Left renal cortex interstitium (tissue), 4 donors: ENCODE measurements at places on chromosomes 1 and 21.

DNA sequence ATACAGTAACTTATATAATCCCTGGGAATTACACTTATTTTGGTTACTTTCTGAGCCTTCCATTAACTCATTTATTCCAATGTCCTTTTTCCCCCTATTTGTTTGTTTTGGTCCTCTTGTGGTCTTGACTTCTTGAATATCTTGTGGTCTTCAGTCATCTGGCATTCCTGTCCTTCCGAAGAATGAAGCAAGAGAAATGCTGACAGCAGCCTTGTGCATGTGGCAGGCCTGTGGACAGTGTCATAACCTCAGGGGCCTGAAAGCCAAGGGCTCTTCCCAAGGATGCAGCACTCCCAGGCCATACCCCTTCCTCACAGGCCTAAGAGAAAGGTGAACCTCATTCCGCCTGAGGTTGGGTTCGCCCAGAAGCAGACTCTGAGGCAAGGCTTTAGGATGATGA, 470.2 kb downstream of the DISC1 start:
- no peak for DNase-seq

- no peak for DNase-seq
Observed at GRCh38 chr1:109643385-109644230, 12.3 kb upstream of the GSTM4 start.

GRCh38 chr1:57300186-57300585, 123.7 kb downstream of the DAB1 start:
- DNase-seq = no peak

DNA sequence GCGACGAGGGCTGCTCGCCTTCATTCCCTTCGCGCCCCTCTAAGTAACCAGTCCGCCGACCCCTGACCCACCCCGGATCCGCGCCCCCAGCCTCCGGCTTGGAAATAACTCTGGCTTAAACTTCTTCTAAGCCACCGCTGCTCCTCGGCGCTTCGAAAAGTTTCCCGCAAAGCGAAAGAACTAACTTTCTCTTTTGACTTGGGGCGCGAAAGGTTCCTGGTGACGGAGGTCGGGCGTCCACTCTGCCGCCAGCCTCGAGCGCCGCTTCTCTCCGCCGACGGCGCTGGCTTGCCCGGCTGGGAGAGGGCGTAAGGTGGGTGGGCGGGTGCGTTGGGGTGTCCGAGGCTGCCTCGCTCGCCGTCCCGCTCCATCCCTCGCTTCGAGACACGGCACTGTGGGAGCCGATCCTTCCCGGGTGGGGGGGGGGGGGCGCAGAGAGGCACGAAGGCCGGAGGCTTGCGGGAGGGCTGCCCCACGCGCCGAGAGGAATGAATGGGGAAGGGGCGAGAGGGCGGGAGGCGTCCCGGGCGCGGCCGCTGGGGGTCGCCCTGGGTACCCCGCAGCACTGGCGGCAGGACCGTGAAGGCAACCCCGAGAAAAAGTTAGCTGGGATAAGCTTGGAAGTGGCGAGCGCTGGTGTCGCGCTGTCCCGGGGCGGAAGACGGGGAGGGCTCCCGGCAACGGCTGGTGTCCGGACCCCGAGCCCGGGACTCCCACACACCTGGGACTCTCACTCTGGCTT, 569 bp downstream of the ATF3 start:
- DNase-seq = no peak

DNA sequence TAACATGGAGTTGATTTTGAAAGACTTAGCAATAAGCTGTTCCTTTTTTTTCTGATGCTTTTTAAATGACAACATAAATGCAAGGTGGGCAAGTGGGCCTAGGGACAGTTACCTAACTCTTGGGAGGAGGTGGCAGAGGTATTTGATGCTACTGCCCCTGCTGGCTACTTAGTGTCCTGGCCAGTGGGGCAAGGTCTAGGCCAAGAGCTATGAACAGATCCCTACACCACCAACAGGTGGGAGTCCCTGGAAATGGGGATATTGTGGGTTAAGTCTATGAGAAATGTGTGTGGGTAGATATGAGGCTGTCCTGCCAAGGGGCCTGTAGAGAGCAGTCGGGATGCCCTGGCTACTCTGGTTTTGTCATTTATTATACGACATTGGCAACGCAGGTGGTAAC, 31.3 kb upstream of the B3GALT5 start:
- no peak for DNase-seq

- DNase-seq = no peak
Observed at GRCh38 chr1:160209321-160210046, 4.3 kb downstream of the PEA15 start.

GRCh38 chr1:62514746-62515423, 78.0 kb downstream of the USP1 start:
- peak; percentile 12 for DNase-seq

DNA sequence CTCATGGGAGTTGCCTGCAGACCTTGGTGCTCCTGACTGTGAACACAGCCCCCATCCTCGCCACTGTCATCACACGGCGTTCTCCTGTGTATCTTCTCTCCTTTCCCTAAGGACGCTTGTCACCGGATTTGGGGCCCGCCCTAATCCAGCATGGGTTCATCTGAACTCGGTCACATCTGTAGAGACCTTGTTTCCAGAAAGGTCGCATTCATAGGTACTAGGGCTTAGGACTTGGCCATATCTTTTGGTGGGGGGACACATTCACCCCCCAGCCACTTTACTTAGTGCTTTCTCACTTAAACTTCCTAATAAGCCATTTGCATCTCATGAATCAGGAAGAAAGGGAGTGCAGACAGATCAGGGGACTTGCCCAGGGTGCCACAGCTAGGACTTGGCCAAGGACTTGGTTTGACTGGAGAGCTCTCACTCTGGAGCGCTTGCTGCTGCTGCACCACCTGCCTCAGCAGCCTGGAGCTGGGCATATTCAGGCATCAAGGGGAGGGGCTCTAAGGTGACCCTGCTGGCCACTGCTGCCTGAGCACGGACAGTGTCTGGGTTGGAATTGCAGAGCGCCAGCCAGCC, 9.7 kb downstream of the NPPA start:
- DNase-seq = no peak

DNA sequence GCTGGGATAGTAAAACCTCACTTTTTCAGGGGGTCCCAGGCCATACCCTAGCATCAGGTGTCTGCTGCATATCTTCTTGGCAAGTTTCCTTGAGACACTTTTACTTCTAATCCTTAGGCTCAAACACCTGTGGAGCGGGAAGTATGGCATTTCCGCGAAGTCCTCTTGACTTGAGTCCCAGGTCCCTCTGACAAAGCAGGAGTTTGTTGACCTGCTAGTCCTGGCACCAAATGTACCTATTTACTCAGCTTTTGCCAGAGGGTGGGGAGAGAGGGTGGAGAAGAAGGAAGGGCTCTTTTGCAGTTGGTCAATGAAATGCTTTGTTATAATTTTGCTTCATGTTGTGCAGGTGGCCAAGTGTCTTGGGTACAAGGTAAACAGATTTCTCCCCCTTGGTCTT, 59.7 kb downstream of the CLIC6 start:
- no peak for DNase-seq

- DNase-seq = peak; percentile 47
Observed at GRCh38 chr1:214123061-214123784, 135.4 kb downstream of the PROX1 start.

- no peak for DNase-seq
Observed at GRCh38 chr1:197924516-197925123, 7.4 kb downstream of the LHX9 start.

GRCh38 chr1:37477198-37477931, 3.0 kb downstream of the ZC3H12A start:
- DNase-seq = no peak

DNA sequence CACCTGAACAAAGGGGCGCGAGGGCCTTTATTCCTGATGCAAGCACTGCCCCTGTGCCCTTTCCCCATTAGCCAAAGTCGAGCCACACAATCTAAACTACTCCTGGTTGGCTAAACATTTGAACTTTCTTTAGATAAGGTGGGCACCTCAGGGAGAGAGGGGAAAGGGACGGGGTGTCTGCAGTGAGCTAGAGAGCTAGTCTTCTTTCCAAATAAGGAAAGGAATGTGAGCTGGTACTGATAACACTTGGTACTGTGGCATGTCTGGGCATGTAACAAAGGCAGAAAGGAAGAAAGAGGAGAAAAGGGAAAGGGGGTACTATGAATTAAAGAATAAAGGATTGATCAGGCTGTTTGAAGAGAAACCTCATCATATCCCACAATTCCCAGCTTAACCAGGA, 62.8 kb downstream of the OVGP1 start:
- DNase-seq = no peak

GRCh38 chr1:53415432-53415831, 43.8 kb upstream of the DMRTB1 start:
- DNase-seq = no peak

DNA sequence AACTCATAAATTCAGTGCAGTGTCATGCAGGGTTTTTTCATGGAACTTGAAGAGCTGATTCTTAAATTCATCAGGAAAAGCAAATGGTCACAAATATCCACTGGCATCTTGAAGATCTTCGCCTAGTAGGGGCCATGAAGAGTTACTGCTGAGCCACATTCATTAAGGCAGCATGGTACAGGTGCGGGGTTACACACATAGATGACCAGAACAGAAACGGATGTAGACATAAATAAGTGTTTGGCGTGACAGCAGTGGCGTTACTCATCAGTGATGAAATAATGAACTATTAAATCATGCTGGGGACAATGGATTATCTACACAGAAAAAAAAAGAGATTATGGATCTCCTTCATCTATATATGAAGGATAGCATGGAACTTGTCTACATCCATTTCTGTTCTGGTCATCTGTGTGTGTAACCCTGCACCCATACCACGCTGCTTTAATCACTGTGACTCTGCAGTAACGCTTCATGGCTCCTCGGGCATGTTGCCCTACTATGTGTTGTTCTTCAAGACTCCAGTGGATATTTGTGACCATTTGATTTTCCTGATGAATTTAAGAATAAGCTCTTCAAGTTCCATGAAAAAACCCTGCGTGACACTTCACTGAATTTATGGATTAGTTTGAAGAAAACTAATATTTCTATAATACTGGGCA, 161.3 kb downstream of the GALNT2 start:
- no peak for DNase-seq

GRCh38 chr21:25489673-25490072, 117.6 kb downstream of the MRPL39 start:
- no peak for DNase-seq

- DNase-seq = no peak
Observed at GRCh38 chr21:41526478-41527087, 18.6 kb upstream of the TMPRSS2 start.

DNA sequence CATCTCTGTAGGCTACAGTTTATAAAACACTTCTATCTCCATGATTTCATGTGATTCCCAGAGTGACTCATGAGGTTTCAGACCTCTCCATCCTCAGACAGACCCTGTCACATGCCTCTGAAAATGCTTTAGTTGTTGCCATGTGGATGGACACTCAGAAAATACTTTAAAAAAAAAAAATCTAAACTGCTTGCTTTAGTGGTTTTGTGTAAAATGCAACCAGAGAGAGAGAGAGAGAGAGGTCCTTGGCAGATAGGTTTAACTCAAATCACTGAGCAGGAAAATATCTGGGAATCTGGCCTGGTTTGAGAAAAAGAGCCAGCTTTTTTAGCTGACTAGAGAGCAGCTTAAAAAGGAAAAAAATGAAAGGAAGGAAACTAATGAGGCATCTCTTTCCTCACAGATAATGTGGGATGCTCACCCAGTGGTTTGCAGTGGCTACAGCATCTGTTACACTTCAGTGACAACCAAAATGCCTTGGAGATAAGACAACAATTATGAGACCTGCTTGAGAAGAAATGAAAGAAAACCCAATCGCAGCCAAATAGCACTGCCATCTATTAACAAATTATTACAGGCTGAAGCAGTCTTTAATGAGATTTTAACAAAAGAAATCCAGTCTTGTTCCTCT, 54.6 kb upstream of the SYT14 start:
- DNase-seq = no peak

DNA sequence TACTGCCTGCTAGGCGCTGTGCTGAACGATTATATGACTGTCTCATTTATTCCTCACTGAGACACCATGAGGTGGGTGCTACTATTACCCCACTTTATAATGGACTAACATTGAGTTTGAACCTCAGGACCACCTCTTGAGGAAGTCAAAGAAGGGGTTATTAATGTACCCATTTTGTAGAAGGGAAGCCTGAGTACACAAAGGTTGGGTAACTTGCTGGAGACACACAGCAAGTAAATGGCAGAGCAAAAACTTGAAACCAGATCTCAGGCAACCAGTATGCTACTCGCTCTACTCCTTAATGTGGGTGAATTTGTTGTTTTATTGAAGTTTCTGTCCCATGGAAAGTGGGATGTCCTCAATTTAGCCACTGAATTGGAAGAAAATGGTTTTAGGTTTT, 30.1 kb downstream of the KCNA10 start:
- no peak for DNase-seq

- no peak for DNase-seq
Observed at GRCh38 chr1:28592321-28593071, 431 bp downstream of the RAB42 start.

GRCh38 chr21:42818328-42818749, 61.0 kb downstream of the WDR4 start:
- no peak for DNase-seq

DNA sequence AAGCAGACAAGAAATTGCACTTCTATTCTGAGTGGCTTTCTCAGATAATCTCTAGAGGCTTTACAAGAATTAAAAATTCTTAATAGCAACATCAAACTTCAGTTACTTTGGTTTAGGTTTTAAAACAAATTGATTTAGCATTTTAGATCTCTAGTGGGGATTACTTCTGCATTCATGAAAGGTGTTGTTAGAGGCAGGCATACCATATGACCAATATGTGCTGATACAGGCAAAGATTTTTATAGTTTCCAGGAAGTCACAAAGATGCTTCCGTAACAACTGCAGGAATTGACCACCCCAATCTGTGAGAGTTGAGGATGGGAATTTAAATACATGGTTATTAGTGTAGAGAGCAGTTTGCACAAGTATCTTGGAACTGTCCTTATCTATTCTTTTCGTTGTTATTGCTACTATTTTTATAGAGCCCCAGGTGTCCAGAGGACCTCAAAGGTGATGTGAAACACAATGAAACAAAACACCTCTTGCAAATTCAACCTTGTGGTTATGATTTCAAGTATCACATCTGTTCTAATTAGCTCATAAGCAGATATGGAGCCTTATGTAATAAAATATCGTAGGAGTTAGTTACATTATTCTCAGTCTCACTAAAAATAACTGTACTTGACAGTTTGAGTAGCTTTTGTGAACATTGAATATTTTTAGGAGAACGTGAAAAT, 512.7 kb upstream of the ADGRL4 start:
- DNase-seq = no peak

DNA sequence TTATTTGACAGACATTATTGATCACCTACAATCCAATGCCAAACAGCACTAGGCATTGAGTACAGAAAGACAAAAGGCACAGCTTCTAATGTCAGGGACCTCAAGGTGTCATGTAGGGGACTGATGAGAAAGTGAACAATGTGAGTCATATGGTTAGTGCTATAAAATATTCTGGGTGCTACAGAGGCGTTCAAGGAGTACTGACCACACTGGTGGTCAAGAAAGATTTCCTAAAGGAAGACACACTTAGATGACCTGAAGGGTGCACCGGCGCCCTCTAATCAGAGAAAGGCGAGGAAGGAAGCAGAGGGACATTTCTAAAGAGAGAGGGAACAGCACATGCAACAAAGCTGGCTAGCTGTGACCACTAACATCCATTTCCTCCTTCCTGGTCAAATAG, 64.9 kb upstream of the F3 start:
- no peak for DNase-seq
